ENCODE measurements at places on chromosomes 5 and 9.

GRCh38 chr5:127112347-127112864 lies 39.1 kb upstream of the C5orf63 start:
- H3K27ac ChIP-seq: no peak overlapping the region
- H3K4me1 ChIP-seq: no peaks in the 10 kb centered on the region
- no peak for DNase-seq
- H3K4me3 ChIP-seq: no peak overlapping the region
- H3K27me3 ChIP-seq: peaks cover 73% of the 10 kb centered on the region

- H3K4me3 ChIP-seq: no peak overlapping the region
- H3K27me3 ChIP-seq: no peaks in the 10 kb centered on the region
- peaks cover 7% of the 10 kb centered on the region for H3K36me3 ChIP-seq
- H3K4me1 ChIP-seq: no peaks in the 10 kb centered on the region
- no peak overlapping the region for H3K27ac ChIP-seq
Observed at GRCh38 chr9:123400926-123401503, 45.0 kb downstream of the CRB2 start.

DNA sequence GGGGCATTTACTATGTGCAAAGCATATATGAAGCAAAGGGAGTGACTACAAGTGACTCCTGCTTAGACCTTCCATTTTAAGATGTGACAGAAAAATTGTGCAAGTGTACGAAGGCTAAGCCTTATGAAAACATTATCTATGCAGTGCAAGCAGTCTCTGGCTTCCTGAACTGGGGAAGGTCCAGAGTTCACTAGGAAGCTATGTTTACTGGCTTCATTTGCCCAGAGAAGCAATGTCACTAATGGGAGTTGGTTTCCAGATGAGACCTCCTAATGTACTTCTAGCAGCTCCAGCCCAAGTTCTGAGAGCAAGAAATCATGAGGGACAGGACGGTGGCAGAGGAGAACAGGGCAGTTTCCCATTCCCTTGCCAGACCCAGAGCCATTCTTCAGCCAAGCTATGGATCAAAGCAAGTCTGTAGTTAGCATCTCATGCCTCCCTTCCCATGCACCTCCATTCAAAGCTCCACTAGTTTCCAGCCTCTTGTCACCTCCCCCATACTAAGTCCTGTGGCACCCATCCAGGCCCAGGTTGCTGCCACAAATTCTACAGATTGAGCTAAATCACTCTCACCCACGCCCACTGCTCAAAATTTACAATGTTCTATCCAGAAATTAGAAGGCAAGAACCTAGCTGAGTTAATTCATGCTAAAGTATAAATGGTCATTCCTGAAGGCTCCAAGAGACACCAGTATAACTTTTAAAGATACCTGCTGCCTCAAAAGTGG lies 21.8 kb downstream of the MCTP1 start:
- H3K4me1 ChIP-seq: no peaks in the 10 kb centered on the region
- DNase-seq: no peak
- no peaks in the 10 kb centered on the region for H3K36me3 ChIP-seq
- peaks cover 31% of the 10 kb centered on the region for H3K27me3 ChIP-seq
- H3K27ac ChIP-seq: no peak overlapping the region

DNA sequence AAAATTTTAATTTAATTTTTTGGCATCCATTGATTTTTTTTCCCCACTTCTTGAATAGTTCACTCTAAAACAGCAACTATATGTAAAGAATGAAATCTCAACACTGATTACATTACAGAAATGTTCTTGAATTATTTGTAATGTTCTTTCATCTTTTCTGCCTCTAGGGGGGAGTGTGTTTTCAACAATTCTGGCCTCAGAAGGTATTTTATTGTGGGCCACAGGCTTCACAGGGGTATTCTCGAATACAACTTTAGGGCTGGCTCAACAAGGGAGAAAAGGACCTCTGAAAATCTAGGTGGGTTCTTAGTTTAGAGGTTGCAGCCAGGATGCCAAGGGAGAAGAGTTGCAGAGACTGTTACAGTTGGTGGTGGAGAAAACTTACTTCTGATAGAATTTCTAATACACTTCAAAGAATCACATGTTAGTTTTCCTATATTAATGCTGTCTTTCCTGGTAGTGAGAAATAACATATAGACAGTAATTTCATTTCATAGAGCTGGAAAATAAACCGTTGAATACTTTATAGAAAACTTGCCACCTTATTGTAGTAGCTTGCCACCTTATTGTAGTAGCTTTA lies 3.6 kb upstream of the NPR3 start:
- no peak overlapping the region for H3K4me3 ChIP-seq
- H3K27me3 ChIP-seq: peaks cover 40% of the 10 kb centered on the region
- H3K36me3 ChIP-seq: no peaks in the 10 kb centered on the region
- no peak for DNase-seq

- no peak overlapping the region for H3K4me3 ChIP-seq
- no peak overlapping the region for H3K27ac ChIP-seq
- no peaks in the 10 kb centered on the region for H3K4me1 ChIP-seq
- DNase-seq: no peak
- H3K36me3 ChIP-seq: no peaks in the 10 kb centered on the region
Observed at GRCh38 chr5:88938488-88938887, 55.5 kb upstream of the MEF2C start.

Measured in effector memory CD8-positive, alpha-beta T cell (primary cell).